Activated CD4-positive, alpha-beta T cell treated with anti-CD3 and anti-CD28 coated beads, Interleukin-2, amount 50 U/mL, for 24 hours (primary cell): ENCODE measurements at places on chromosomes 5 and 9.

- DNase-seq, result no peak
Observed at GRCh38 chr5:123879071-123879470, 367.1 kb downstream of the CSNK1G3 start.

DNA sequence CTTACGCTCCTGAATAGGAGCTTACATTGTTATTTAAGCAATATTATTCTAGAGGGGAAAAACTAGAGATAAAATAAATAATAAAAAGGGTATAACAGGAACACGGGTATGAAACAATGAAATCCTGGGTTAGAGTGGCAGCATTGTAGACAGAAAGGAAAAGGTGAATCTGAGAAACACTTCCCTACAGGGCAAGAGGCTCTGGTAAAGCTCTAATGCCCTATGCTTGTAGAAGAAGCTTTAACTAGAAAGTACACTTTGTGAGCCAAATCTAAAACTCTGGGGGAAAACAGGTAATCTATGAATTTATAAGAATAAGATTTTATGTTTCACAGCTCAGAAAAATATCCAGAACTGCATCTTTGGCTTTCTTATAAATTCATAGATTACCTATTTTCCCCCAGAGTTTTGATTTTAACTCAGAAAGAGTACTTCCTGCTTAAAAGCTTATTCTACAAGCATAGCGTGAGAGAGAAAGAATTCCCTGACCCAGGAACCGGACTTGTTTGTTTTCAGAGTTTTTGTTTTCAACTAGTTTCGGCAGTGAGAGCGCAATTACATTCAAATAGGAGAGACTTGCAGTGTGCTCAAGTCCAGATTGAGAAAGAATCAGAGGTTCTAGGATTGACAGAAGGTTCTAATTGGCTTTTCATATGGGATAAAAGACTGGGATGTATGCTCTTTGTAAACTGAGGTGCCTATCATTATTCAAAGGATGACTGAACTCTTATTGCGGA, 651.0 kb upstream of the RORB start:
- DNase-seq, result no peak

DNA sequence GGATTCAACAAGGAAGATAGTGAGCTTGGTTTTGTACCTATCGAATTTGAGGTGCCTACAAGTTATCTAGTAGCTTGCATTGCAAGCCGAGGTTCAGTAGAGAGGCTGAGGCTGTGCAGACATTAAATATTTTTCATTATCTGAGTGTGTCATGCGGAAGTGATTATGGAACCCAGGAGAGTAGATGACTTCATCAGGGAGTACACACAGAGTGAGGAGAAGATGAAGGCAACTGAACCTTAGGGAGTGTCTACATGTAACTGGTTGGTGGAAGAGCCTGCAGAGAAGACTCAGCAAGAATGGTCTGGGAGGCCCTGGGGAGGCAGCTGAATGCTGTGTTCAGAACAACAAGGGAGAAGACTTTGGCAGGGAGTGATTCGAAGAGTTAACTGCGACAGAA, 393.9 kb downstream of the ARHGEF28 start:
- DNase-seq, result no peak

- no peak for DNase-seq
Observed at GRCh38 chr9:71910650-71911060, 338 bp downstream of the ABHD17B start.

DNA sequence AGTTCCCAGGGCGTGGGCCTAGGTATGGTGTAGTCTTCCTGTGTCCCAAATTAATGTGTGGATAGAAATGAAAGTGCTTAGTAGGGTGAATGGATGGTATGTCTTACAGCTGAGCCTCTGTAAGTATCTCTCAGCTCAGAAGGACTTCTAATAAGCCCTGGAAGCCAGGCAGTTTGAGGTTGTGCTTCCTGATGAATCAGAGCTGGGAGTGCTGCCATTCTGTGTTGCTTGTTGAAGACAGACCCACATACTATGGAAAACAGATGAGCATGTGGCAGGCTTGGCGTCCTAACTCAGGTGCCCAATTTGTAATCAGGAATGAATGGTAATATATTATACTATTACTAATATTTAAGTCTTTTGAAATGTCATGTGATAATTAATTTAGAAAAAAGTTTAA, 69.8 kb downstream of the CMYA5 start:
- no peak for DNase-seq

DNA sequence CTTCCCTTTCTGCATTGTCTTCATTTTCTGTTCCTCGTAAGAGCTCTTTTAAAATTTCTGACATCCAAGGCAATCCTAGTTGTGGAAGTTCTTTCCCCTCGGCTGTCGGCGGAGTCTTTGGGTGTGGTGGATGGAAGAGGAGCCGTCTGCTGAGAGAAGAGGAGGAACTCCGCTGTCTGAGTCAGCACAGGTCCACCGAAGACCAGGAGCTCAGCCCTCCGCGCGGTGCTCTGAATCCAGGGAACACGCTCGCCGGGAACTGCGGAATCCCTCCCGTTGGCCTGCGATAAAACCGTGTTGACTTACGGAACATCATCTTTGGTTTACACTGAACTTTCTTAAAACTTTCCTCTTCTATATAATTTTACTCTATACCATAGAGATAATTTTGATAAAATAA, 100.7 kb upstream of the IRX4 start:
- DNase-seq, result no peak

DNA sequence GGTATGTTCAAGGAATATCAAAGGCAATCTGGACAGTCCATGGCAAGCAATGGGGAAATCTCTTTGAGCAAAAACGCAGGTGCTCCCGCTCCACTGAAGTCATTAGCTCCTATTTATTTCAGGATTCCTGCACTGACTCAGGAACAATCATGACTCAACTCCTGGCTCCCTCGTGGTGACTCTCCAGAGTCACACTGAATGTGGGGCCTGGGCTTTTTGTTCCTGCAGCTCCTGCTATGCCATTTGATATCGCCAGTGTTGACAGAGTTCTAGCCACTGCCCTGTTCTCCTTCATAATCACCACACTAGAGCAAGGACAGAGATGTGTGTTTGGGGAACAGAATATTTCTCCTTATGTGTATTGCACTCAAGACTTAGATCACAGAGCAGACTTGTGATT, 187.2 kb upstream of the ZNF462 start:
- no peak for DNase-seq

- DNase-seq, result no peak
Observed at GRCh38 chr5:140424135-140424534, 22.5 kb downstream of the ANKHD1 start.

- DNase-seq, result no peak
Observed at GRCh38 chr5:66701244-66701643, 105.1 kb downstream of the MAST4 start.

GRCh38 chr9:135320943-135321342, 158.6 kb upstream of the PPP1R26 start:
- no peak for DNase-seq

- DNase-seq, result no peak
Observed at GRCh38 chr9:137956039-137956438, 78.5 kb downstream of the CACNA1B start.

- DNase-seq, result no peak
Observed at GRCh38 chr9:115759426-115759825, 394.2 kb upstream of the PAPPA start.

DNA sequence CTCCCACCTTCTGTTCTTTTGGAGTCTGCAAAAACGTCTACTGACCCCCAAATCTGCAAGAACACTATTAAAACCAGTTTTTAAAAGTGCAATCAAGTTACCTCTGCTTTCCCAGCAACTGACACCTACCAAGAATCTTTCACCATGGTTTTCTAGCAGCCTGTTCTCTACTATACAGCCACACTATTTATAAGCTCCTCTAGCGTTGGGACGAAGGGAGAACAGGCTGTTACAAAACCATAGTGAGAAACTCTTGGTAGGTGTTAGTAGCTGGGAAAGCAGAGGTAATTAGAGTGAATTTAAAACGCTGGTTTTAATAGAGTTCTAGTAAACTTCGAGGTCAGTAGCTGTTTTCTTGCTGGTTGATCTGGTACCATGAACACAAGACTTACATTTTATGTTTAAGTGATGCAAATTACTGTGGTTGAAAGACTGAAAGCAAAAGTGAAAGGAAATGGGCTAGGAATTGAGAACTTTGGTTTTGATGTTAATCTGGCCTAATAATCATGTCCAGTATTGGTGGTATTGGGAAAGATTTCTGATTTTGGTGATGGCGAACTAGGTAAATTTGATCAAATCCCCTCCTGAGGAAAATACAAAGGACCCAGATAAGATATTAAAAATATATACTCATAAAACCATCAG, 5.3 kb downstream of the MROH2B start:
- no peak for DNase-seq

DNA sequence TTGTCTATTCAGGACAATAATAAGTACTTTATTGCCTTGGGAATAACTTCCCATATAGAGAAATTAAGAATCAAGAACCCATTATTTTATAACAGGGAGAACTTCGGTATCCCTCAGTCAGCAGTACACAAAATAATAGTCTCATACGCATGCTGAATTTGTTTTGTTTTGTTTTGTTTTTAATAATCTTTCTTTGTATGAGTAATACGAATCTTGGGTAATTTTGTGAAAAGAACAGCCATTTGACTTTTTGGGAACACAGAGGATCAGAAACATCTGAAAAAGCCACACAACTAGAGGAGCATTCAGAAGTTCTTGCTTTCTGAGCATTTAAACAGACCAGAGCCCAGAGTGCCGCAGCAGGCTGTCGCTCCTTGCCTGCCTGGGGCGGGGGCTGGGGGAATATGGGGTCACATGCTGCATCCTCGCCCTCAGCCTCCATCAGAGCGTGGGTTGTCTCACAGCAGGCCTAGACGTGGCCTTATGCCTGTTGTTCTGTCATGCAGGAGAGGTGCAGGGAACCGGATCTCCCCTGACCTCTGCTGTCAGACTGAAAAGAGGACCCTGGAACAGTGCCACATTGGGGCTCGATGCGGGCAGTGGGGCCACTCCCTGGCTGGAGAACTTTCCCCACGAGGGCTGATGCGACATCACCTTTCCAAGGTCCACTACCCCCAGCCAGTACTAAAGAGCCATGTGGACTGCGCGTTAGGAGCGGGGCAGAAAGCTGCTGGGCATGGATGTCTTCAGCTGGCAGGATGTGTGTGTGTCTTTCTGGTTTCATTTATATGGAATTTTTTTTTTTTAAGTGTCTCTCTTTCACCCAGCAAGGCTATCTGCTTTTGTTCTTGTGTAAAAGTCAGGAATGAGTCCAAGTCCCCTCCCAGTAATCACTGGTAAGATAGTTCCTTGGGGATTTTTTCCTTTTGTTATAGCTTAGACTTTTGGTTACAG, 133.4 kb upstream of the OTULINL start:
- DNase-seq, result no peak

GRCh38 chr9:81588148-81588871, 101.0 kb downstream of the TLE1 start:
- no peak for DNase-seq

DNA sequence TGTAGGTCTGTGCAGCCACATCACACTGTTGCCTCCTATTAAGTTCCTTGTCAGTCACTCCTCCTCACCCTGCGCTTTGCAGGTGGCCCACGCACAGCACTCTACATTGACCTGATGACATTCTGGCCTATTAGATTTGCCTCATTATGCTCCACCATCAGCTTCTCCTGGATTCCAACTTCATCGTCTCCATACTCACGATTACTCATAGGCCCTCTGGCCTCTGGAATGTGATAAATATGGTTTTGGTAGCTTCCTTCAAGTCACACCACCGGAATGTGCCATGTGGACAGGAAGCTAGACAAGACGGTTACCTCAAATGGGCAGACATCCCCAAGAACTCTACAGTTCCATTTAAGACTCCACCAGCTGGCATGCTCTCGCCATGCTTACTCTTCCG, 158.0 kb upstream of the LHFPL2 start:
- no peak for DNase-seq

DNA sequence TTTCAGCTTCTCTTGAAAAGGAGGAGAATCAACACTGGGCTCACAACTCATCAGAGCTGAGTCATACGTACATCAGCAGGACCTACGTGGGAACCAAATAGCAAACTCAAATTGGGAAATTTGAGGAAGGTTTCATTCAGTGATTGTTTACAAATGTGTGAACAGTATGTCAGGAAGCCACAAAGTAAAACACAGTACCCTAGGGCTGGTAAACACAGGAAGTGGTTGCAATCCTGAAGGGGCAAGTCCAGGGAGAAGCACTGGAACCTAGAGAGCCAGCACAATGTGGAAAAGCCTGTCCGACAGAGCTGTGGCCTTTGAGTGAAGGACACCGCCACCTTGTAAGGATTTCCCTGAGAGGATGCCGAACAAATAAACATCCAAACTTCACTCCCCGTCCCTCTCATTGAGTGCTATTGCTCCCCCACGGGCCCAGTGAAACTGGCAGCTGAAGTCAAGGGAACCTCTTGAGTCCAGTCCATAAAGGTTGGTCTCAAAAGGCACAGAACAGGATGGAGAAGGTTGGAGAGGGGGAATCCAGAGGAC, 26.7 kb upstream of the RICTOR start:
- no peak for DNase-seq

DNA sequence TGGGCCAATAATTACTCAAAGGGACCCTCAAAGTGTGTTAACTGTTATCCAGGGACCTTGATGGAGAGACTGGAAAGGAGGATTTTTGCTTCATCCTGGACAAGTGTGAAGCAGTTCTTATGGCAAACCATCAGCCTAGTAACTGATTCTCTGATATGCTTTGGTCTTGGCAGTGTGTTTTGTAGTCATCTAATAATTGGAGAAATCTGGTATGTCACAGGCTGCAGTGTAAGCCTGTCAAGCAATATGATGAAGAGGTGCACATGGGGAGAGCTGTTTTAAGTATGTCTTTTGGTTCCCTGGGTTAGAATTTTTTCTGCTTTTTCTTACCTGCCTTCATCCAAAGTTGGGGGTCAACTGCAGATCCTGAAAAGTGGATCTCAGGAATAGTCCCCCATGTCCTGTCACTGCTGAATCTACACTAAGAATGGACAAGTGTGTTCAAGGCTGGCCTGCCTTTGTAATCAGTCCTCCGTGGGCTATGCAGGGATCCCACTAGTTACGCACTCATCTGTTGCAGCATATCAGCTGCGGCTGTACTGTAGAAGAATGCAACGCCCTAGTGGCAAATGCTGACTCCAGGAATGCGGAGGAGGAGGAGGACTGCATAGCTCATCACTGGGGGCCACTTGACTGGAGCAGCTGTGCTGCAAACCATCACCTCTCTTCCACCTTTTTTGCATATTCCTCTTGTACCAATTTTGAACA, 1.9 kb downstream of the SPTAN1 start:
- no peak for DNase-seq

DNA sequence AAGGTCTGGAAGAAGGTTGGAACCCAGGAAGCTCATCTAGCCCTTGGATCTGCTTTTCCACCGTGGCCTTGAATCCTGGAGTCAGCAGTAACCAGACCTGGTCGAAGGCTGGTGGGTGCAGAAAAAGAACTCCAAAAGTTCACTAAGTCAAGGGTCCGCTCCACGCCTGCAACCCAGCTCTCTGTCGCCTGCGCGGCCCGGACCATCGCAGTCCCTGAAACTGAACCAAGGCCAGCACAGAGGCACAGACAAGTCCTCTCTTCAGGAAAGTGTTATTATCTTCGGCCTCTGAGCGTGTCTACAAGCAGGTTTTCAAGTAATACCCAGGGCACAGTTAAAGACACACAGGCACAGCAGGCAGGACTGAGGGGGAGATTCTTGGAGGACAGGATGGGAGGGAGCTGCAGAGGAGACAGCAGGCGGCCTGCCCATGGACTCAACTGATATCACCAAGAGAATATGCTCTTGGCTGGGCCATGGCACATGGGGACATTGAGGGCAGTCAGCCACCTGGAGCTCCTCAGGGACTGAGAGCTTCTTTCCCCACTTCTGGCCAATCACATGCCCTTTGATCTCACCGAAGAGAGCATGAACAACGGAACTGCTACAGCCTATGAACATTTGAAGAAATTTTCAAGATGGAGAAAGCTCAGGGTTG, 45.8 kb upstream of the SEMA4D start:
- DNase-seq, result no peak
